DMS 273 treated with DMSO at 0.1 percent for 48 hours (cell line): ENCODE measurements at places on chromosomes 2 and 18.

GRCh38 chr18:47936952-47937351 is 6.5 kb upstream of the SMAD2 start:
- DNase-seq, result no peak

DNA sequence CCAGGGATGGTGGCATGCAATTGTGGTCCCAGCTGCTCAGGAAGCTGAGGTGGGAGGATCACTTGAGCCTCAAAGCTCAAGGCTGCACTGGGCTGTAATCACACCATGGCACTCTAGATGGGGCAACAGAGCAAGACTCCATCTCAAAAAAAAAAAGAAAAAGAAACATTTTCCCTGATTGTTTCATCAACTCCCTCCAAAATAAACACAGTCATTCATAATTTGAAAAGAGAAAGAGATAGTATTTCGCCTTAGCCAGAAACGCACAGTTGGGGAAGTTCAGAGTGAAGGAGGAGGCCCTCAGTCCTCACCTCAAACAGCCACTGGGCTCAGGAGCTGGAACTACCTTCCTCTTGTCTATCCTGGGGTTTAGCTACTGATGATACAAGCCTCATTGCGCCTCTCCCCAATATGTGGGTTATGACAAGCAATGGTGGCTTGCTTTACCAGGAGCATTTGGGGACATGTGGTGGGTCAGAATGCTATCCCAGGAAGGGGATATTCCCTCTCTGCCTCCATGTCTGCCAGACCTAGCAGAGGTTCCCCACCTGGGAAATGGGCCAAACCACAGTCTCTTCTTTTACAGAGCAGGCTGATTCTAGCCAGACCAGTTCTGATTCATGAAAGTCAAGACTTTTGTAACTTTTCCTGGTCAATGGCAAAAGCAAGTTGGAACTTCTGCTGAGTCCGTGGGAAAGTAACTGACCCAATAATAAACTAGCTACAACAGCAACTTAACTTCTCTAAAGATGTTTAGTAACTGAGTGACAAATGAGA is 22.2 kb upstream of the TMEM87B start:
- peak; percentile 37 for DNase-seq

DNA sequence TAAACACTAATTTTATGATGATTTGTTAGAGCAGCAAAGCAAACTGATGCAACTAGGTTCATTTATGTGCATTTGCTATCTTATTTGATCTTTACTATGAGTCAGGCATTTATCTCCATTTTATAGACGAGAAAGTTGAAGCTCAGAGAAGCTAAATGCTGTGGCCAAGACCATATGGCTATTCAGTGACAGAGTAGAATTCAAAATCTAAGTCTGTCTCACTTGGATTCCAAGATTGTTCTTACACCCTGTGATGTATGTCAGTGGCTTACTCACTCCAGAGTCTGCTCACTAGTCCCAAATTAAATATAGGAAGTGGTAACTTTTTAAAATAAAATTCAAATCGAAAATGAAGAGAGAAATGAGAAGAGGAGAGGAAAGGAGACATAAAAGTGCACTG is 114.0 kb upstream of the DDX18 start:
- DNase-seq, result no peak

DNA sequence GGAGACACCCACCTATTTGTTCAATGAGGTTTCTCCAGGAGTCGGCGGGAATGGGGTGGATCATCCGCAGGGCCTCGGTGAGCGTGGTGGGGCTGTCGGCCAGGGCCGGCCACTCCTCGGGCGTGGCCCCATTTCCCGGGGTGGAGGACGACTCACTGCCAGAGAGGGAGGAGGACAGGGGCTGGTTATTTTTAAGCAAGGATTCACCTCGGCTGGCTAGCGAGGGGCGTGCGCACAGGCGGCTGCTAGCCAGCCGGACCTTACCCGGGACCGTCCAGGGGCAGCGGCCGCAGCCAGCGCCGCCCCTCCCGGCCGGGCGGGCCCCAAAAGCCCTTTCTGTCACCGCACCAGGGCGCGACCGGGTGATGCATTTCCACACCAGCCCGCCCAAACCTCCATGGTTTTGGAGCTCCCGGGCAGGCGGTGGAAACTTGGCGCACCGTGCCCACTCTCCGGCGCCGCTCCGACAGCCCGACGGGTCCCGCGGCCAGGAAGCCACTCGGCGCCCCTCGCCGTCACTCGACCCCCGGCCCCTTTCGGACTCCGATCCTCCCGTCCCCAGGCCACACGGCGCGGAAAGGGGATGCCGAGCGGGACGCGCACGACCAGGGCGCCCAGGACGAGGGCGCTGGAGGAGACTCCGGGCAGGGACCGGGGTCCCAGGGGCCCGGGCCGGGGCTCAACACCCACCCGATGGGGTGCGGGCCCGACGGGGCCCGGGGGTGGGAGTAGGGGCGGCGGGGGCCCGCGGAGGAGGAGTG is 57.1 kb downstream of the SNORC start:
- no peak for DNase-seq

- DNase-seq, result no peak
Observed at GRCh38 chr2:98702858-98703620, 27.9 kb downstream of the MGAT4A start.

DNA sequence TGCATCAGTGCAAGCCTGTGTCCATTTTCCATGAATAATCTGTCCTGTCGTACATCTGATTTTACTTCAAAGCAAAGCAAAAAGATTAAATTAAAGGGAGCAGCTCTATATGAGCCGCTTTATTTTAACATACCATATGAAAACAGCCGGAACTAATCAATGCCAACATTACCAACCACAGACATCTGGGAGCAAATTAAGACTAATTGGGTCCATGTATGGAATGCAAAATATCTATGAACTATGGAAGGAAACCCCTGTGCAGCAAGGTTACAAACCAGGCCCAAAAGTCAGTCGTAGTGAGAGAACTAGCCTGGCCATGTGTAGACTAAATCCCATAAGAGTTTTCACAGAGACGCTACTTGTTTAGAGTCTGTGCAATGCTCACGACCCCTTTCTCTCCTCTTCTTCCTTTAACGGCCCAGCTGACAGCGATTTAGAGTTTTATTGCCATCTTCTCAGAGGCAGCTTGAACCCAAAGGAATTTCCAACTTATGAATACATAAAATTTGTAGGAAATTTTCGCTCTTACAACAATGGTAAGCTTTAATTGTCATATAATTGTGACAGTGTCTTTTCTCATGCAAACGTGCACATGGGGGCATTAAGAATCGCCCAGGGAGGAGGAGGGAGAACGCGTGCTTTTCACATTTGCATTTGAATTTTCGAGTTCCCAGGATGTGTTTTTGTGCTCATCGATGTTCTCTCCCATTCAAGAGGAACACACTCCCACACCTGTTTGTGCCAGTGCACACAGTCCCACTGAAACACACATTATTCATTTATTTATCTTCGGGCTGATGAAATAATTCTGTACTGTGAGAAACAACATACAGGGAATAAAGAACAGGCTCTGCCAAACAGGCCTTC is 52.9 kb upstream of the RPL31 start:
- no peak for DNase-seq

GRCh38 chr2:177148477-177149154 is 64.0 kb upstream of the HNRNPA3 start:
- peak; percentile 49 for DNase-seq

DNA sequence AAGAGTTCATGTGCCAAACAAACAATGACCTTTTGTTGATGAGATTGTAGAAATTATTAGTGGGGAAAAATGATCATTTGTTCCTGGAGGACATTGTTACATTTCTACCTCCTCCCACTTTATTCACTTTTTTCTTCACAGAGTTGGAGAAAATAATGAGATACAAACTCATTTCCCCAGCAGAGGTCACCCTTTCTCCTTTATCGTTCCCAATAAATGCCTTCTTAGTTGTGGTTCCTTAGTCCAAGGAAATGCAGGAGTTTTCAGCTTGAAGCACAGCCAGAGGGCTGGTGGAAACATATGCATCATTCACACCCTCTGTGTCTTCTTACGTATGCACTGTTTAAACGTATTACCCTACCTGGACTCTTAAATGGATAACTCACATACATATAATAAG is 108.8 kb downstream of the SLC4A3 start:
- DNase-seq, result peak; percentile 41

DNA sequence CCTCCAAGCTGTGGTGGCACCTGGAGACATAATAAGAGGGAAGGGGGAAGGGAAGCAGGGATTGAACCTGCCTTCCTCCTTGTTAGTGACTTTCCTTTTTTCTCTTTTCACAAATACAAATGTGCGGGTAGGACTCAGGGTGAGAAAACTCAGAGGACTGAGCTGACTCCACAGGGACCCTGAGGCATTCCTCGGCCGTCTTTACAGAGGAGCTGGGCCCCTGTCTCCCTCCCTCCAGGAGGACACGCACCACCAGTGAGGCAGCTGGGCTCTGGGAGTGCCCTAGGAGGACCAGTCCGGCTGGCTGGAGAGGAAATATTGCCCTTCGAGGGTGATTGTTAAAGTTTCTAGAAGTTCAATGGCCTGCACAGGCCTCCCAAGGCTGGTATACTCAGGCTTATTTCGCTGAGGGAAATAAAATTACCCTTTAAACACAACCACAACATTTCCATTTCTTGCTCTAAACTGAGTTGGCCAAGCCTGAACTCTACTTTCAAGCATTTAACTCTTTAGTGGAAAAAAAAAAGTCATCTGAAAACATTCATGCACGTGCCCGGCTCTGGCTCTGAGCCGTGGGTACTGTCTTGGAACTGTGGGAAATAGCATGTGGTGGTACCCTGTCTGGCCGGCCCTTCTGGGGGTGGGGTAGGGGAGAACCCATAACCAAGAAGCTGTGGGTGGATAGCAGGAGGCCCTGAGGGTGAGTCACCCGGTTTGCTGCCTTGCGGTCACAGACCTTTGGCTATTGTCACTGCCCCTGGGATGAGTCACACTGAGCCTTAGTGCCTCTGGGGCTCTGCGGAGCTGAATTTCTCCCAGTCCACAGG is 116.0 kb downstream of the COPS8 start:
- no peak for DNase-seq

GRCh38 chr2:120466704-120467054 is 120.7 kb downstream of the INHBB start:
- no peak for DNase-seq

DNA sequence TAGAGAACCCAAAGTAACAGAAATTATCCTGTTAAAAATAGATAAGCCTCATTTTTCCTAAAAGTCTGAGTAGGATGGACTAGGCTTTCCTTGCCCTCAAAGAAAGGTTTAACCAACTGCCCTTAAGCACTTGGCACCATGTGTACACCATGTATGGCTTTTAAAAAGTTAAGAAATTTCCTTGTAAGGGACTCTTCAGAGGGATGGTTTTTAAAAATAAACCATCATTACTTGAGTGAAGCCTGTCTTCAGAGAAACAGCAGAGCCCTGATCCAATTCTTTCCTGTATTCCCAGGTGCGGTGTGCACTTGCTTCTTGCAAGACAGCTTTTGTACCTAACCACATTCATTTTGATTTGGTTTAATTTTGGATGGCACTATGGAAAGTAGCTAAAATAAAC is 1.1 kb upstream of the NEMP2 start:
- no peak for DNase-seq

DNA sequence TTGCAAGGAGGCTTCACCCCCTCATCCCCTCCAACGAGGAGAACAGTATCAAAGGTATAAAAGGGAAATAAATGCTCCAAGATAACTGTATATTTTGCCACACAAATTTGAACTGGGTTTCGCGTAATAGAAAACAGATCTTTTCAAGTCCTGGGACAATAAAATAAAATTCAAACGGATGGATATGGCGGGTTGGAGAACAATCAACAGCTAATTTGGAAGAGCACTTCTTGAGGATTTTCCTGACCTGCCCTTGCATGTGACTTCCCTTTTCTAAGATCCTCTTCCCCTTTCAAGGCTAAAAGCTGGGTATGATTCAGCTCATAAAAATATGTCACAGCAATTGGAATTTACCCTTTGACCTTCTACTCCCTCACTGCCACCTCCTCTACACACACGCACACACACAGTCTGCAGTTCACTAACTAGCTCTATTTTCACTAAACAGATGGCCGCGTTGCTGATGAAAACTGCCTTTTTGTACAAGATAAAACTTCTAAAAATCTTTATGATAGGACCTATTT is 386.9 kb downstream of the FIGN start:
- no peak for DNase-seq
